SK-N-DZ (cell line): ENCODE measurements at places on chromosomes 4 and X.

DNA sequence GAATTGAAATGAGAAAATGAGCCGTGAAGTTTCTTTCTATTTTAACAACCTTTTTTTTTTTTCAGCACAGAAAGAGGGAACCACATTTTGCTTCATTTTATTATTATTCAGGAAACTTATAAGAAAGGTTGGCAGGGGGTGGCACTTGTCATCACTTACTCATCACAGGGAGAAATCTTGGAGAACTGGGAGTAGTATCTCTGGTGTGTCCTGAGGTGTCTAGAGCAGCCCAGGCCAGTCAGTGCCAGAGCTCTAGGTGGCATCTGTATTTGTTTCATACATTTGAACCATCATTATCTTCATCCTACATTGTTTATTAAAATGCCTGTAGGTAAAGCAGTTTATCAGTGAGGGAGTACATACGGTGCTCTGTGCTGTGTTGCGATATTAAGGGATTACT is 43.8 kb upstream of the ARHGAP24 start:
- DNase-seq = no peak

DNA sequence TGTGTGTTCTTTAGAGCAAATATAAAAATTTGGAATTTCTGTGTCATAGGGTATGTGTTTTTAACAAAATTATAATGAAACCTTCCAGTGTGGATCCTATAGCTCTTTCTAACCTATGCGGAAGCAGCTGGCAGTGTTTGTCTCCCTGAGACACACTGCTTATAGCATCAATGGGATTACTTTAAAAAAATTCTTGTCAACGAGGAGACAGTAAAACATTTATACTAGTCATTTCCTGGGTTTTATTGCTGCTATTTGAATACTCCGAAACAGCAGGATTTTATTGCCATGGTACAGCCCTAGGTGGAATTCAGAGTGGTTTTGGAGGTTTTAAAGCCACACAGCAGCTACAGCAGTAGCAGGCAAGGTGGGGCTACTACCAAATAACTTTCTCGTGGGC is 145.1 kb upstream of the IL1RAPL2 start:
- DNase-seq = no peak

- DNase-seq = no peak
These were observed 491.0 kb upstream of the MAGEB2 start for GRCh38 chrX:29724316-29724715.

- DNase-seq = no peak
These were observed 11.7 kb downstream of the CFAP97 start for GRCh38 chr4:185192059-185192458.
